ENCODE measurements at places on chromosomes 6 and 20. TPM values are rescaled to one million over a fixed set of nuclear protein-coding genes. Genes with fewer than 3 reads are reported as not detected.

DNA sequence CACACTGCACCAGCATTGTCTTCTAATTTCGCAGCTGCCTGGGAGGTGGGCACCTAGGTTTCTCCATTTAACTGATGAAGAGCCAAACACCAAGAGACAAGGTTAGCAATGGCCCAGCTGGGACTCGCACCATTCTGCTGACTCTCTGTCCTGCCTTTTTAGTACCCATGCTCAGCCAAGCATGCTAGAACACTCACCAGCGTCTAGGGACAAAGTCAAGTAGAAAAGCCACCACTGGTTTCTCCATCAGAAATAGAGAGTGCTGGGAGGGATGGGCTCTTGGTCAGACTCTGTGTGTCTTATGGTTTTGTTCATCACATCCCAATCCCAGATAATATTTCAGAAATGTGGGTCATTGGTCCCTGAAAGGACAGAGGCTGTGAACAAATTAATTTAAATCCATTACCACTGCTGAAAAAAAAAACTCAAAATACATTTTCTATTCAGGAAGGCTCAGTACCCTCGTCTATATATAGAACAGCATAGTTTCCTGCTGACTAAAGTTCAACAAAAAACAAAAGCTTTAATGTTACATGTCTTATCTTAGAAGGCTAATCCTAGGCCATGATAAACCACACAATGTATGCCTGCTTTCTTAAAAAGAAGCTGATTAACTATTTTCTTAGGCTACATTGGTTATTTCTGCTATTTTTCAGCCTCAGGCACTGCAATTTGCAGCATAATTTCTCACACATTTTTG, 111.0 kb downstream of the TBC1D7 start:
- DNase-seq: peak; percentile 78

Gene TMEM74B
- 3.9 TPM for total RNA-seq

Gene TCP11
- not detected for total RNA-seq

GRCh38 chr20:61723529-61724257, 342.0 kb downstream of the TAF4 start:
- DNase-seq: no peak

- DNase-seq: no peak
Measured at GRCh38 chr6:140966676-140967075, 1166.0 kb upstream of the GJE1 start.

Data from SK-MEL-5 (cell line).